ENCODE measurements at places on chromosomes 12 and 14.

GRCh38 chr12:77893918-77894317 lies 63.2 kb downstream of the NAV3 start:
- DNase-seq, result no peak

- no peak for DNase-seq
Observed at GRCh38 chr14:62654641-62655040, 390.6 kb downstream of the KCNH5 start.

- no peak for DNase-seq
Observed at GRCh38 chr12:66589095-66589494, 89.8 kb downstream of the GRIP1 start.

DNA sequence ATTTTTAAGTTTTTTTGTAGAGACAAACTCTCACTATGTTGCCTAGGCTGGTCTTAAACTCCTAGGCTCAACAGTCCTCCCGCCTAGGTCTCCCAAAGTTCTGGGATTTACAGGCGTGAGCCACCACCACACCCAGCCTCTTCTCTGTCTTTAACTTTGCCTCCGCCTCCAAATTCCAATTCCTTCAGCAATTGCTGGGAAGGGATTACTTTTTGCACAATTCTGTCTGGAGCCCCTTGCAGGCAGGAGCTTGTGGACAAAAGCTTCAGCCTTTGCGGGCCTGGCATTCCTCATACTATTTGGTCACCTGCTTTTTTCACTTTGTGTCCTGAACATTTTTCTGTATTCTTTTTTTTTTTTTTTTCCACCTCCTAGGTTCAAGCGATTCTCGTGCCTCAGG lies 26.0 kb downstream of the SH2B3 start:
- DNase-seq, result no peak

DNA sequence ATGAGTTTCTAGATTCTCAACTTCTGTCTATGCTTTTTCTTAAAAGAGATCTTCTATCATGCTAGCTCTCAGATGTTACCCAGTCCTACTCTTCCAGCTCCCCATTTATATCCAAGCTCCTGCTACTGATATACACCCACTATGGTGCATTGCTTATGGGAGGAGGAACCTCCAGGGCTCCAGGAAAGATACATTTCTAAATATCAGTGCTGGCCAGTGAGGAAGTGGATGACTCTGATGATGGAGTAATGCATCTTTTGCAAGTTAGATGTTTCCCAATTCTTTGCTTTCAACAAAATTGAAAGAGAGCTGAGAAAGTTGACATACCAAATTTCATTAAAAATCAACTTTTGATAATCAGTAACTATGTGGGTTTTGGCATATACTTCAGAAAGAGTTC lies 105.7 kb upstream of the RESF1 start:
- no peak for DNase-seq

DNA sequence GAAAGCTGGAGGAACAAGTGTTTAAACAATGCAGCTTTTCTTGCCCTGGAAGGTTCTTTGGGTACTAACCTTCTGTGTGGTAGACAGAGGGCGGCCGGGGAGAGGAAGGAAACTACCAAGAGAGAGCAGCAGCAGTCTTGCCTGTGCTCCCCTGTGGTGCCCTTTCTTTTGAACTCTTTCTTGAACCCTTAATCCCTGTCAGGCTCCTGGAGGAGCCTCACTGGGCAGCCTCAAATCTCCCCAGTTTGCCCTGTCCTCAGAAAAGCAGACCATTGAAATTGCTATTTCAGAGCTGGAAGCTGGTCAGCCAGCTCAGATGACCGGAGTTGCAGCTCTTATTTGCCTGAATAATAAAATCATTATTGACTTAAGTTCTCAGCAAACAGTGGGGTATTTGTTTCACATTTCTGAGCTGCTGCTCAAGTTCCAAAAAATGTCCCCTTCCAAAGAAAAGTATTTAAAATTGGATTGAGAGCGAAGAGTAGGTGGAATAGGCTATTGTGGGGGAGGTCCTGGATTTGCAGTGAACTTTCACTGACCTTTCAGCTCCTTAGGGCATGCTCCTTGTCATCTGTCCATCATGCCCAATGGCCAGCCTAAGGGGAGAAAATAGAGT lies 42.1 kb upstream of the RNASE3 start:
- DNase-seq, result no peak

DNA sequence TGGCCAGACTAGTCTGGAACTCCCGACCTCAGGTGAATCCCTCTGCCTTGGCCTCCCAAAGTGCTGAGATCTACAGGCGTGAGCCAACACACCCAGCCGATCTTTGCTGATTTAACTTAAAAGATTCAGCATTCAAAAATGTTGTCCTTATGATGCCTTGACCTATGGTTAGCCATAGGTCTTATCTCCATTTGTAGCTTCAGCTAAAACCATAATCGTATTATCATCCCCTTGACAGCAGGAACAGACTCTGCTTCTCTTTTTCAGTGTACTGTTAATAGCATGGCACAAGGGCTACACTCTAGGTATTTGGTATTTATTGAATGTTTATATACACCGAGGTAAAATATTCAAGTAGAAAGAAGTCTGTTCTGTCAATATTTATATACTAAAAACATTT lies 15.3 kb downstream of the CCDC62 start:
- DNase-seq, result no peak
